ENCODE measurements at places on chromosomes 6 and 20.
A peak's percentile ranks its signal among the peaks of the same experiment; 100 is the strongest.

GRCh38 chr6:132413499-132413802, 12.2 kb upstream of the MOXD1 start:
- DNase-seq = no peak

GRCh38 chr6:126054802-126055201, 68.5 kb downstream of the TRMT11 start:
- no peak for DNase-seq

DNA sequence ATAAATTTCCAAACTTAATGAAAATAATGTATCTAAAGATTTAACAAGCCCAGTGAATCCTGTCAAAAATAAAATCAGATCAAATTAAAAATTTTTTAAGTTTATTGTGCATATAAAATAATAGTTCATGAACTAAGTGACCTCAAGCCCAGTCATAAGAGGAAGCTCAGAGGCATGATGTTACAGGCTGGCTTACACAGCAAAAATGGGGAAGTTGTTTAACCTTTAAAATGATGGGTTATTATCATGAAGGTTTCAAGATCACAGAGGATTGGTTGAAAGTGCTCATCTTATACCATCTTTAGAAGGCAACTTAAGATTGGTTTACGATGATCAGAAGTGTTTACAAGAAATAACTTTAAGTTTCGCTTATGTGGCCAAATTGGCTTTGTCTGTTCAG, 102.5 kb downstream of the PAK5 start:
- no peak for DNase-seq

DNA sequence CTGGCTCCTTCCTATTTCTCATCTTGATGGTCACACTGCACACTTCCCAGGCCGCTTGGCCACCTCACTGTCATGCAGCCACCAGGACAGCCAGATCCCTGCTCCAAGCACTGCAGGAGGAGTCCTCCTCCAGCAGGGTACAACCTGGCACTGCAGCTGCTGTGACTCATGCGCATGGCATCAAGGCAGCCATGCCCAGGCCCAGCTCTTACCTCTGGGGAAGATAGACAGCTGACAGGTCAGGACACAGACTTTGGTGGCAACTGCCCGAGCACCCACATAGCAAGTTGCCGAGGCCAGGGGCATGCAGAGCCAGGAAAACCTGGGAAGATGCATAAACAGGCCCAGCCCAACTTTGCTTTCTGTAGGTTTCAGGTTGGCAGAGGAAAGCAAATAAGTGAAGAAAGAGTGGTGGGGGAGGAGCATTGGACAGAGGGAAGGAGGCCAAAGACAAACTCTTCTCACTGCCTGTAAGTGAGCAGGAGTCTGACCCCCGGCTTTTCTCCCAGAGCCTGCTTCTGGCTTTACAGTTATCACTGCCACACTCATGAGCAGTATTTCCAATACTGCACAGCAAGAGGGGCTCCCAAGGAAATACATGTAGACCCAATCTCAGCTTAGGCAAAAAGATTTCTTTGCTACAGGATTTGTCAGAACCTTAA, 38.8 kb downstream of the SLC22A3 start:
- peak; percentile 73 for DNase-seq

GRCh38 chr20:62487561-62488354, 12.0 kb upstream of the GATA5 start:
- DNase-seq = no peak

GRCh38 chr6:141443032-141443431, 689.7 kb upstream of the GJE1 start:
- DNase-seq = no peak

GRCh38 chr6:79158856-79159516, 75.5 kb downstream of the HMGN3 start:
- DNase-seq = peak; percentile 56

DNA sequence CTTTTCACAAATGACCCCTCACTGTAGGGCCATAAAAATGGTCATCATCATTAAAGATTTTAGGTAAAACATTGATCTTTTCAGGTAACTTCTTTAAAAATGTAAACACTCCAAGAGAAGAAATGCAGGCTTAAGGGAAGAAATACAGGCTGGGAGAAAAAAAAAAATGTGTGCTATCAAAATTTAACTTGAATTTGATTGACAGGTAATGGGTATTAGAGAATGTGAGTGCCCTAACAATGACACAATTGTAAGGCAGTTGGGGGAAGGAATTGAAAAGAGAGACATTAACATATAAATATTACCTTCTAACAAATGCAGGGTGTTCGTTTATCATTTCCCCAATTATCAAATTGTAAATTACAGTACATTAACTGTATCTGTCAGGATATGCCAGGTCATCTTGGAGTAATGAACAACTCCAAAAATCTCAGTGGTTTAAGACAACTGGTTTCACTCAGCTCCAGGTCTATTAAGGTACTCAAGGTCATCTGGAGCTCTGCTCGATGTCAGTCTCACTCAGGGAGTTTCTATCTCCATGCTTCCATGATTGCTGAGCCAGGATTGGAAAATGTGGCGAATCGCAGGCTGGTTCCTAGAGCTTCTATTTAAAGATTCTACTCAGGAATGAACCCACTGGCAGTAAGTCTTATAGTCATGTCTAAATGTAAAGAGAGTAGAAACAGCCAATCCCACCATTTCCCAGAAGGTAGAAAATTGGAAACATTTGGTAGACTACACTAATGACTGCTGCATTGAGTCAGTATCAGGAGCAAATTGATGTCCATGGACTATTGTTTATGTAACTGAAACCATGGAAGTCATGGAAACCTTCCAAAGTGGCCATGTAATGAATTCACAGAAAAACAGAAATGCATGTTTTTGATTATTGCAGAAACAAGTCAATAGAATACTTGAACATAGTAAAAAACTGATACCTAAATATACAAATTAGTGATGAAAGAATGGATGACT, 55.6 kb downstream of the FRK start:
- DNase-seq = no peak

GRCh38 chr20:61803416-61803914, 262.2 kb downstream of the TAF4 start:
- no peak for DNase-seq

DNA sequence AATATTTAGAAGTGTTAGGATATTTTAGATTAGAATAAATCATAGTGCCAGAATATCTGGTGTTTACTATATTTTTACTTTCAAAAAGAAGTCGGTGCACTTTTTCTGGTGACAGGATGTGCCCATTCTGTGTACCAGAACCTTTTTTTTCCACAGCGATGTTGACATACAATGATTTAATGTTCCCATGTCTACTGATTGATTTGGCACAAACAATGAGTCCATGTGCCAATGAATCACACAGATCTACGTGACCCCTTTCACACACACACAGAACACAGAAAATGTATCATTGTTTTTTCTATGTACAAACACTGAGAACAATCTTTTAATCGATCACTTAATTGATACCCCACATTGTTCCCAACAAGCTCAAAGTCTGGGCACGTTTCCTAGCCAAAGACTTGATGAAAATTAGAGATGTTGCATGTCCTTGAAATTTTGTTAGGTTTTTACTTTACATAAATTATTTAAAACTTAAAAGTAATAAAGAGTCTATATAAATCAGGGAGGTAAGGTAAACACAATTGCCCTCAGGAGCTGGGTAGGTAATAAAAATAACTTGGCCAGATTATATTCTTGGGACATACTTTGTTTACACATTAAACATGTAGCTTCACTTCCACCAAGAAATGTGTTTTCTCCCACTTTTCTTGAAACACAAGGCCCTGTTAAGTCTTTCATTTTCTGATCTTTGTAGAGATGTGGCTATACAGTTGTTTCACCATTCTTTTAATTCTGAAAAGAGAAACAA, 36.4 kb upstream of the SOX4 start:
- no peak for DNase-seq

DNA sequence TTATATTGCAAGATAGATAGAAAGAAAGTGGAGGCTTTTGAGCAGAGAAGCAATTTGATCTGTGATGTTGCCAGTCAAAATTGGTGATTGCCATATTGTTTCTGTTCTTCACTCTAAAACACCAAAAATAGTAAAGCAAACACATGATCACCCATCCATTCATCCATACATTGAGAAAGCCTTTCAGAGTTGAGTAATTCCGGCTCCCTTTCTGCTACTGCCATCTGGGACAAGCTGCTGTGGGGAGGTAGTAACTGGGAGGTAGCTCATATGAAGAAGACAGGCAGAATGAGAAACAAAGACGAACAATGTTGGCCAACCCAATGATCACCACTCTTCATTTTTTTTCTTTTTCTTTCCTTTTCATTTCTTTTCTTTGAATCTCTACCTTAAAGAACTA, 51.1 kb upstream of the HBS1L start:
- DNase-seq = no peak

GRCh38 chr6:133312006-133312405, 70.8 kb downstream of the EYA4 start:
- DNase-seq = no peak

DNA sequence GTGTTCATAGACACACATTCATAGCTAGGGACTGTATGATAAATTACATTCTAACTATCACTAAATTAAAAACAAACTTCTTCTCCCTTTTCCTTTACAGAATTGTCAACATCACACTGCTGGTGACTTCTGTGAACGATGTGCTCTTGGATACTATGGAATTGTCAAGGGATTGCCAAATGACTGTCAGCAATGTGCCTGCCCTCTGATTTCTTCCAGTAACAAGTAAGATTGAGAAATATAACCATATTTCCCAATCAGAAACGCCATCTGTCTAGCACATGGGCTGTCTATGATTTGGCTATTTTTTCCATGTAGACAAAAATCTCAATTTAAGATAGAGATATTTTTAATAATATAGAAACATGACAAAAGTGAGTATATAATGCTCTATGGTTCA, 367.7 kb downstream of the ARHGAP18 start:
- DNase-seq = no peak

DNA sequence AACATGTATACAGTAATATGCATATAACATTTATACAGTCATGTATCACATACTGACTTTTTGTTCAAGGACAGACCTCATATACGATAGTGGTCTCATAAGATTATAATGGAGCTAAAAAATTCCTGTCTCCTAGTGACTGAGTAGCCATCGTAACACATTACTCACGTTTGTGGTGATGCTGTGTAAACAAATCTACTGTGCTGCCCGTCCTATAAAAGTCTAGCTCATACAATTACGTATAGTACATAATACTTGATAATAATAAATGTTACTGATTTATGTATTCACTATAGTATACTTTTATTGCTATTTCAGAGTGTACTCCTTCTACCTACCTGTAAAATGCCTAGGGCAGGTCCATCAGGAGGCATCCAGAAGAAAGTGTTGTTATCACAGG, 17.4 kb downstream of the SERAC1 start:
- DNase-seq = peak; percentile 85

GRCh38 chr6:9361749-9362148, 926.4 kb upstream of the SLC35B3 start:
- DNase-seq = no peak

GRCh38 chr20:20014659-20015058, 2.5 kb upstream of the NAA20 start:
- no peak for DNase-seq

GRCh38 chr20:43799150-43799711, 72.4 kb upstream of the GTSF1L start:
- DNase-seq = peak; percentile 62

DNA sequence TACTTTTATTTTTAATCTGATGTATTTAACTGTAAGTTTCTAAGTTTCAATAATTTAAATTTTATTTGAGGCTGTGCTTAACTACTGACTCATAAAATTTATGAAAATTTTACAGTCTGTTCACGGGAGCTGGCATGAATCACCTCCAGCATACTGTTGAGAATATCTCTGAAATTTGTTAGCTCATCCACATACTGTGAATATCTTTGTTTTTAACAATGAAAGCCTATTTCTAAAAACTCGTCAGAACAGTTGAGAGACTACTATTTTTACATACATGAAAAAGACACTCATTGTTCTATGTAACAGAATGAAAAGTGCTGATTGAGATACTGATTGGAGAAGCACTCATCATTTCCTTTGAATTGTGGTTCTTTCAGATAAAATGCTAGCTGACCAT, 749.3 kb downstream of the TENT5A start:
- DNase-seq = peak; percentile 29

- DNase-seq = no peak
Observed at GRCh38 chr6:118892355-118892991, 1.5 kb upstream of the ASF1A start.

DNA sequence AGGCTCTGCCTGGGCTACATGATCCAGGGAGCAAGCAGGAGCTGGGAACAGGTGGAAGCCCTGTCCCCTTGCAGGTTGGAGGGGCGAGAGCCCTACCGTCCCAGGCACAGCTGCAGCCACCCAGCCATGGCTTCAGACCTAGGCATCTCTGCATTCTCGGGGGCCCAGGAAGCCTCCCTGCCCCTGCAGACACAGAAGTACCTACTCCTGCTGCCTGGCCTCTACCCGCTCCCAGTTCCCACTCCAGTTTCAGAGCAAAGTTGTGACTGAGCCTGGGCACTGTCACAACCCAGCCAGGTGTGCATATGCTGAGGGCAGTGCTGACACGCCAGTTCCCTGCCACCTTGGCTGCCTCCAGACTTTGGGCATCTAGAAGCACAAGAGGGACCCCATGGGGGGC, 645.9 kb downstream of the HTR1B start:
- DNase-seq = no peak

GRCh38 chr20:408843-409696, 971 bp downstream of the RBCK1 start:
- DNase-seq = peak; percentile 18

DNA sequence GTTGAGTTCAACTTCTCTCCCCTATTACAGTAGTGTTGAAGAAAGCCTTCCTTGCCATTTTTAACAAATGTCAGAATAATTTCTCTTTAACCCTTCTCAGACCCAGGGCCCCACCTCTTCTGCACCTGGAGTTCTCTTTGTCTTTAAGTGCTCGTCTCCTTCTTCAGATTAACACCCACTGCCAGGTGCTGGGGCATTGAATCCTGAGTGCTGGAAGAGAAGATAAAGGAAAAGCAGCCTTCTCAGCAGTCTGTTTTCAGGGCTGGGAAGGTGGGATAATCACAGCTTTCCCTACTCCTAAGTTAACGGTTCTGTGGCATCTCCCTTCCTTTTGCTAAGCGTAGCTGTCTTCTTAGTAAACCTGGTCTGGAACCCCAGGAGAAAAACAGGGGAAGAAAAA, 114.6 kb upstream of the TAB2 start:
- no peak for DNase-seq

GRCh38 chr6:20839630-20840029, 305.4 kb downstream of the CDKAL1 start:
- DNase-seq = no peak

DNA sequence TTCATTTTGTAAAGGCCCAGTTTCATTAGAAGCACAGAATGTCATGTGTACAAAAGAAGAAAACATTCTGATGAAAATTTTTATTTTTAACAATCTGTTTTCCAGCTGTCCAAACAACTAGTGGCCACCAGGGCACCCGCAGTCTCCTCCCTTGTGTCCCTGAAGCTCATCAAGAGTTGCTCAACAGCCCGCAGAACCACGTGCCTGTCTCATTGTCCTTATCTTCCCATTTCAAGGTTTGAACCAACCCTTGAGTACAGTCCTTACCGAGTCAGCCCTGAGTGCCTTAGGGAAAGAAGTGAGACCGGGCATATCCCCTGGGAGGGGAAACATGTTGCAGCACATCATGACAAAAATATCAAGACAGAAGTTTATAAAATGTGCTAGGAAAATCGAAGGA, 15.9 kb upstream of the ZNF133 start:
- no peak for DNase-seq

All from HT1080 (cell line).